Fibroblast of skin of scalp (primary cell): ENCODE measurements at places on chromosomes 5 and 9.

- peak; percentile 30 for DNase-seq
These were observed 197.0 kb downstream of the MCTP1 start for GRCh38 chr5:95087816-95088317.

GRCh38 chr5:162067655-162068411 is at the start of gene GABRG2:
Gene GABRG2, plus strand, starts transcription at chr5:162067773. Its CDS starts 227 bp downstream, at chr5:162068000.
- no peak for DNase-seq

DNA sequence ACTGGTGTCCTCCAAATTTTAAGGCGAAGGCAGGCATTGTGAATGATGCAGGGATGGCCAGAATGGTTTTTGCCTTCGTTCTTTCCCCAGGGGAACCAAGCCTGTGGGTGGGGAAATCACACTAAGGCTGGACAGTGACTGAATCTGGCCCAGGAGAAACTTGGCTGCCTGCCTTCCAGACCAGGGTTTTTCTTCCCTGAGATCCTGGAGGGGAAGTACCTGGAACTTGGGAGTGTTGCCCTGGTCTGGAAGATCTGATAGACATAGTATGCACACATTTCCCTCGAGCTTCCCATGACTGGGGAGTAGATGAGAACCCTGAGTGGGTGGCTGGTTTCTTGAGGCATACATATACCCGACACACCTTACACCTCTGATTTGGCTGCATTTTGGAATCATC is 664 bp upstream of the IL11RA start:
- DNase-seq = no peak

DNA sequence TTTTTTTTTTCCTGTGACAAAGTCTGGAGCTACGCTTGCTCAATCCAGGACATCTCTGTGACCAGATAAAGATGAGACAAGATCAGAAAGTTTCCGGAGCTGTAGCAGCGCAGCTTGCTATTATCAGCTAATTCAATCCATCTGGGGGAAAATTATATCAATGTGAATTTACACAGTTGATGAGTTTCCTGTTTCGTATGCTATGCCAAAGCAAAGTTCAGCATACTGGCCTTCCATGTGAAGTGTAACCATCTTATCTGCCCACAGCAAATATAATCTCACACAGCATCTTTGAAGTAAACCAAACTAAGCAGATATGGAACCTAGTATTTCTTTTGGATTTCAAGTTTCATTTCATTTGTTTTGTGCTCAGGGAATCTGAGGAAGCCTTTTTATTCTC is 1767.7 kb downstream of the EFNA5 start:
- peak; percentile 34 for DNase-seq

DNA sequence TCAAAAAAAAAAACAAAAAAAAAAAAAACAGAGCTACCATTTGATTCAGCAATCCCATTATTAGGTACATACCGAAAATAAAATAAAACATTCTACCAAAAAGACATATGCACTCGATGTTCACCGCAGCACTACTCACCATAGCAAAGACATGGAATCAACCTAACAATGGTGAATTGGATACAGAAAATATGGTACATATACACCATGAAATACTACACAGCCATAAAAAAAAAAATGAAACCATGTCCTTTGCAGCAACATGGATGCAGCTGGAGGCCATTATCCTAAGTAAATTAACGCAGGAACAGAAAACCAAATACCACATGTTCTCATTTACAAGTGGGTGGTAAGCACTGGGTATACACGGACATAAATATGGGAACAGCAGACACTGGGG is 21.3 kb downstream of the MRPS27 start:
- DNase-seq = no peak

DNA sequence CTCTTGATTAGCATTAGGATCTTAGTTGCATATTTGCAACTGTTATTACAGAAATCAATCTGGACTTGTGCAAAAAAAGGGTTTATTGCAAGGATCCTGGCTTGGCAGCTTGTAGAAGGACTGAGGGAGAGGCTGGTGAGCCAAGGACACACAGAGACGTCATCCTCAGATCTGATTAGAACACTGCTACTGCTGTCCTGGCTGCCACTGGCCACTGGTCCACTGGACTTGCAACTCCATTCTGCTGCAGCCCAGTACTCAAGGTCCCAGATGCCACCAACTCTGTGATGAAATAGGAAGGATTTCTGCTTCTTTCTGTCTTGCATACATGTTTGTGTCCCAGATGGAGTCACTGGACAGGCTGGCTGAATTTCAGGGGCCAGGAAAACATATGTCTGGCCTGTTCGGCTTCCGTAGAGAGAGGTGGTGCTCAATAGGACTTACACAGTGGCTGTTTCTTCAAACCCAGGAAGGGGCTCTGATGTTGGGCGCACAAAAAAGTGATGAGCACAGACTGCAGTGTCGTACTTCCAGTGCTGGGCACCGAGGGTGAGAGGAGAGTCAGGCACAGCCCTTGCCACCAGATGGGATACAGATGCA is 68.9 kb upstream of the SH3PXD2B start:
- no peak for DNase-seq

GRCh38 chr5:156367597-156367996 is 40.6 kb downstream of the SGCD start:
- DNase-seq = peak; percentile 94

- DNase-seq = no peak
These were observed 282.6 kb downstream of the IRX1 start for GRCh38 chr5:3878267-3878666.

DNA sequence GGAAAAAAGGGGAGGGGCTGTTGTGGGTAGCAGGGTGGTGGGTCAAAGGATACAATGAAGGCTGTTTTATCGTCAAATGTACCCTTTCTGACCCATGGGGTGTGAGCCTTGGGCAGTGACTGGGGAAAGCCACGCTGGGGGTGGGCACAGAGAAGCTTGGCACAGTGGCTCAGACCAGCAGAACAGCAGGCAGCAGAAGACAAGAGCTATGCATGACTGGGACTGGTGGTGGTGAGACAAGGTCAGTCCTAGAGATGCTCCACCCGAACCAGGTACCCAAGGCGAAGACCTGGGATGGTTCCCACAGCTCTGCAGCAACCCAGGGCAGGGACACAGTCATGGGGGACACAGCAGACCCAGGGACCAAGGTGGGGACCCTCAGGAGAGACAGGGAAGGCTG is 38.3 kb downstream of the BICD2 start:
- DNase-seq = no peak

- peak; percentile 3 for DNase-seq
These were observed 365.0 kb upstream of the CDH9 start for GRCh38 chr5:27403243-27403882.

GRCh38 chr9:112754578-112754977 is 4.0 kb downstream of the SNX30 start:
- peak; percentile 63 for DNase-seq

- no peak for DNase-seq
These were observed 31.4 kb downstream of the TLX3 start for GRCh38 chr5:171340491-171340890.

DNA sequence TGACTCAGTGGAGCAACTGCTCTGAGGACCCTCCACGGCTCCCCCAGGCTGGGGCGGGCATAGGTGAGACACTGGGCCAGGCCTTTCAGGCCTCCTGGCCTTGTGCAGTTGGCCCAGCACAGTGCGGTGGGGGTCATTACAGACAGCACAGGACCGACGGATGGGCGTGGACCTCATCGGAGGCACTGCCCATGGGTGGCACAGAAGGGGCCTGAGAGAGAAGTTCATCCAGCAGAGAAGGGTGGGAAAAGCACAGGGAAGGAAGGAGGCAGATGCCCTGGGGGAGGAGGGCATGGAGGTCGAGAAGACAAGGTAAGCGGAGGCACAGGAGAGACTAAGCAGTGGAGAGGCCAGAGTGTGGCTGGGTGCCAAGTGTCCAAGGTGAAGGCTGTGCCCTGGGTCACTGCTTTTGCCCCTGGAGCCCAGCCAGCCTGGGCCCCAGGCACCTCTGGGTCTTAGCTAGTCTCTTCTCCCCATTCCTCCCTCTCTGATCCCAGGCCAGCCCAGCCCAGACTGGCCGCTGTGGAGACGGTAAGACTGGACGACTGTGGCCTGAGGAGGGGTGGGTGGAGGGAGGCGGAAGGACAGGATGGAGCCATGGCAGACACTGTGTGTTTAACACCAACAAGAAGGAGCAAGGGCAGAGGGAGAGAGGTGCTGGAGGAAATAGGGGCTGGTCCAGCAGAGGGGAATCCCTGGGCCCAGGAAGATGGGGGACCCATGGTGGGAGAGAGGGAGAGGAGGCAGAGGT is 5.7 kb downstream of the IL3 start:
- DNase-seq = no peak

DNA sequence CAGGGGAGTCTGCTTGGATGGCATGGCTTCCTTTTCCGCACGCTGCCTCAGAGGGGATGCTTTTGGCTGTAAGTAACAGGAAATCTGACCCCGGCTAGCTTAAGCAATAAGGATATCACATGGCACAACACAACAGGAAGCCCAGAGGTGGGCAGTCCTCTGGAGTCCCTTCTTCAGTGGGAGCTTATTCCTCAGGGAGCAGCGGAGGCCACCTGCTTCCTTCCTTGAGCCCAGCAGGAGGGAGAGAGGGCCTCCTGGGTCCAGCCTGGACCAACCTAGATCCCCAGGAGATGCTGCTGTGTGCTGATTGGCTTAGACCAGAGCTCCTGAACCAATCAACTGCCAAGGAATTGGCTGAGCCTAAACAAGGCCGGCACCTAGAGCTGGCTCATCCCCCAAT is 66.3 kb downstream of the C9orf50 start:
- DNase-seq = peak; percentile 21

- DNase-seq = no peak
These were observed 20.6 kb upstream of the ANP32B start for GRCh38 chr9:97962575-97962974.

- no peak for DNase-seq
These were observed 40.0 kb downstream of the FANCC start for GRCh38 chr9:95277509-95277908.

DNA sequence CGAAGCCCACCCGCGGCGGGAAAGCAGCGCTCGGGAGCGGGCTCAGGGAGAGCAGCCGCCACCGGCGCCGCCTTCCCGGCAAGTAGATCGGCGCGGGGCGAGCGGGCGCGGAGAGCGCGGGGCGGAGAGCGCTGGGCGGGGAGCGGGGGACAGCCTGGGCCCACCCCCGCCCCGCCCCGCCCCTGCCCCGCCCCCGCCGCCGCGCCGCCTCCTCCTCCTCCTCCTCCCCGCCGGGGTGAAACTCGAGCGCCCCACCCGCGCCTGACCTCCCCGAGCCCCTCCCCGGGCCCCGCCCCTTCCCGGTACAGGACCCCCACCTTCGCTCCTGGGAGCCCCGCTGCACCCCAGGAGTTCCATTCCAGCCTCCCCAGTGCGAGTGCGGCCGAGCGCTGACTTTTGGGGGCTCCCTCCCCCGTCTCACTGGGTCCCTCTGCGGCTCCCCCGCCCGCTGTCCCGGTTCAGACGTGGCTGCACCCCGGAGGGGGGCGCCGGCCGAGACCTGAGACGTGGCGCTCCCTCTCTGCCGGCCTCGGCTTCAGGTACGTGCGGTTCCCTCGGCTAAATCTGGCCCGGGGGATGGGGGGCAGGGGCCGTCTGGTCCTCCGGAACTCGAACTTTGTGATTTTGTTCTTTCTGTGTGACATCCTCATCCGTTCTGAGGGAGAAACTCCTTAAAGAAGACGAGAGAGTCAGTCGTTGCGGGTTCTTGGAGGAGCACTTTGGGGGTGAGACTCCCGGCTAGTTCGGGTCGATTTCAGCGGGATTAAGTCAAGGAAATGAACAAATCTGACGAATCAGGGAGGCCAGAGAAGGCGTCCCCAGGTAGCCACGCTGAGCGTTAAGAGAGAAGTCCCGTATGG is at the start of gene SEMA5A:
TSS of gene SEMA5A (minus strand) at position 84 of the 860 bp plus-strand sequence. CDS start 166,129 bp downstream, outside the sequence.
- peak; percentile 83 for DNase-seq

GRCh38 chr9:4748612-4749011 is 7.6 kb upstream of the AK3 start:
- peak; percentile 7 for DNase-seq

DNA sequence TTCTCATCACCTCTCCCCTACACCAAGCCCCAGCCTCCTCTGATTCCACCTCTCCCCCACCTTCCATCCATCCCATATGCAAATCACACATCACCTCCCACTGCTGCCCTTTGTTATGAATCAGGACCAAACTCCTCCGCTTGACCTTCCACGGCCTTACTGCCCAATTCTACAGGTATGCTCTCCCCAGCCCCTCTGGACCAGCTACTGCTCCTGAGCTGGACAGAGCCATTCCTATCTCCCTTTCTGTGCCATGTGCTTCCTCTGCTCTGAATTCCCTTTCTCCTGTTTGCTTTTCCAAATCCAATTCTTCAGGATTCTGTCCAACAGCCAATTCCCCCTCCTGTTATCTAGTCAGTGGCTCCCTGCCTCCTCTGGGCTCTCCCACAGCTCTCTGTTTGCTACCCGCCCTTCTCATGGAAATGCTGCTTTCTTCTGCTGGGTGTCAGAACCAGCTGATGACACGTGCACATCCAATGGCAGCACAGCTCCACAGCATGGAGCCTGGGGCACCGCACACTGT is 8.3 kb downstream of the FABP6 start:
- no peak for DNase-seq

DNA sequence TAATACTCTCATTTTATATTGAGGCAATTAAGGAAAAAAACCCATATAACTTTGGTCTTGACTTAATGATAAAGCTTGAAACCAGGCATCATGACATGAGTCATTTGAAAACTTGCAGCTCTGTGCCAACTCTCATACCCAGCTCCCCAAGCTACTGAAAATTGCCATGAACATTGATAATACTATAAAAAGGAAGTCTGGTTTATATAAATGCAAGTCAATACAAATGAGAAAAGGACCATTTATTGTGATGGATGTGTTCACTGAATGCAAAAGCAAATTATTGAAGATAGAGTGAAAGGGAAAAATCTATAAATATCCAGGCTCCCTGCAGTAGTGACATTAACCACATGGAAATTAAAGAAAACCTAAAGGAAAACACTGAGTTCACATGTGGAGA is 116.3 kb downstream of the DEPDC1B start:
- no peak for DNase-seq

DNA sequence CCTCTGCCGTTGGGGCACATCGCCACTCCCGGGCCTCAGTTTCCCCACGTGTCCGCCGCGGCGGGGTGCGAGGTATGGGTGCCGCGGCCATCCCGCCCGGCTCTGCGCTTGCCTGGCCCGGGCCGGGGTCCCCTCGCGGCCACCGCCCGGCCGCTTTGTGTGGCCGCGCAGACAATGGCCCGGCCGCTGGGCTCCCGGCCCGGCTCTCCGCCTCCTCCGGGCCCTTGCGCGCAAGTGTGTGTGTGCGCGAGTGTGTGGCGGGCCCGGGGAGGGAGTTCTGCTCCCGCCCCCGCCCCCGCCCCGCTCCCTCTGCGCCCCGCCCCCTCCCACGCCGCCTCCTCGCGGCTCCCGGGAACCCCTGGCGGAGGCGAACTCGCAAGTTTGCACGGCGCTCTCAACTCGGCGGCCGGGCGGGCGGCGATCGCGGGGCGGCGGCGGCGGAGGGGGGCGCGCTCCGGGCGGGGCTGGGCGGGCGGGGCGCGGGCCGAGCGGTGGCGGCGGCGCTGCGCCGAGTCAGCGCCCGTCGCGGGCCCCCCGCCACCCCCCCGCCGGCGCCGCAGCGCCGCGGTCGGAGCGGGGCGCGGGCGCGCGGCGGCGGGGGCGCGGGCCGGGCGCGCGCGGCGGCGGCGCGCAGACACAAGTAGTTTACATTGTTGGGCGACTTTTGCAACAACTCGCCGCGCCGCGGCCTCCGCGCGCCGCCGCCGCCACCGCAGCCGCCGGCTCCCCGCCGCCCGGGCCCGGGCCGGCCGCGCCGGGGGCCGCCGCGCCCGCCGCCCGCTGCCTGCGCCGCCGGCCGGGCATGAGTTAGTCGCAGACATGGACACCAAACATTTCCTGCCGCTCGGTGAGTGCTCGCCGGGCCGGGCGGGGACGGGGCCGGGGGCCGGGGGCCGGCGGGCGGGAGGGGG is at the start of gene RXRA:
TSS of gene RXRA (plus strand) at position 643 of the 911 bp plus-strand sequence. CDS start at position 820, 177 bp downstream.
- DNase-seq = peak; percentile 95
